Mesothelial cell of epicardium (in vitro differentiated cells): ENCODE measurements at places on chromosomes 3 and 15. TPM values are rescaled to one million over a fixed set of nuclear protein-coding genes. Genes with fewer than 3 reads are reported as not detected.

DNA sequence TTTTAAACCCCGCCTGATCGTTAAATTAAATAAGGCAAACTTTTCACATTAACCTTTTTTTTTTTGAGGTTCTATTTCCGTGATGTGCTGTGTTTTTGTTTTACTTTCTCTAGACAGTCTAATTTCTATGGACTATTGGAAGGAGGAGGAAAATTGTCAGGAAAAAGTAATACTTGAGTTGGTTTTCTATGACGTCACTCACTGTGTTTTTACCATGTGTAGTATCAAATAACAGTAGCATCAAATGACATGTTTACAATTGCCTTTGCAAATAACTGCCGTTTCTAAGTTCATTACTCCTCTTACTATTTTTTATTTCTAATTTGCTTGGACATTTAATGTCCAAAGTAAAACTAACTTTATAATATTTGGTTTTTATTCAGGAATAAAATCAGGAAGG is 32.3 kb downstream of the MYO1E start:
- no peak for DNase-seq

DNA sequence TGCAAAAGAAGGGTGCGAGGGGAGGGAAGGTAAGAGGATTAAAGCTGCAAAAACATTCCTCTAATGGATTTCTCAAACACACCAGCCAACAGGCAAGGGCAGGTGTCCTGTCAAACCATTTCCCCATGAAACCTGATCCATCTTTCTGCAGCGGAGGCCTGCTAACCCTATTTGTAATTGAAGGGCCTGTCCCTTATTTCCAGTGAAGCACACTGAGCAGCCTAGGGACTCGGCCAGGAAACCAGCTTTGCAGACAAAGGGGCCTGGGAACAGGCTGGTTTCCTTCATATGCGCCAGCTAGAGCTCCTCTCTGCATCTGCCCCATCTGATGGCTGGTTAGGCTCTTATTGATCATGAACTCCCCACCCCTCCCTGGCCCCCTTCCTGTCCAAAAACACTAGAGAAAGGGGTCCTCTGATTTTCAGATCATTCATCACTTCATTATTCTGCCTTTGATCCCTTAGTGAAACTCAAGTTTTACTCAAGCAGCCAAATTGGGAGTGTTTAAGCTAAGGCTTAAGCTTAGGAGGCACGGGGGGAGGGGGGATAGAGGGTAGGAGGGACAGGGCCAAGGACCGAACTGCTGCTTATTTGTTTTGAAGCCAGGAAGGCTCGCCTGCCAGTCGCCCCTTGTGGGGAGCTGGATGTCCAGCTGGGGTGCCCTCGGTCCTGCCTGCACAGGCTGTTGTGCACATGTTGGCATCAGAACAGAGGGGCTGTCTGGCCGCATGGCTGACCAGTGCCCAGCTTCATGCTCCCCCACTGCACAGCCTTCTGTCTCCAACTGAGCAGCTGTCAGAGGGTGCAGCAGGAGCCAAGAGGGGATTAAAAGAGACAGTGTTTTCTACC is 53.1 kb downstream of the BOC start:
- no peak for DNase-seq

GRCh38 chr3:179446501-179446900 is 4.8 kb downstream of the GNB4 start:
- no peak for DNase-seq

GRCh38 chr3:160170409-160171370 is 54.5 kb upstream of the C3orf80 start:
- DNase-seq, result no peak

DNA sequence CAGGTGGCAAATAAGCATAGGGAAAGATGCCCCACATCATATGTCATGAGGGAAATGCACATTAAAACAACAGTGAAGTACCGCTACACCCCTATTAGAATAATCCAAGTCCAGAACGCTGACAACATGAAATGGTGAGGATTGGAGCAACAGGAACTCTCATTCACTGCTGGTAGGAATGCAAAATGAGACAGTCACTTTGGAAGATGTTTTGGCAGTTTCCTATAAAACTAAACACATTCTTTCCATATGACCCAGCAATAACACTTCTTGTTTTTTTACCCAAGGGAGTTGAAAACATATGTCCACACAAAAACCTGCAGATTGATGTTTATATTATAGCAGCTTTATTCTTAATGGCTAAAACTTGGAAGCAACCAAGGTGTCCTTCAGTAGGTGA is 116.4 kb upstream of the TOPAZ1 start:
- DNase-seq, result no peak

- DNase-seq, result no peak
These were observed 72.5 kb downstream of the VPS8 start for GRCh38 chr3:184884359-184885017.

GRCh38 chr3:51997935-51998596 is 2.4 kb upstream of the RPL29 start:
- no peak for DNase-seq

GRCh38 chr3:192024751-192025150 is 563.8 kb downstream of the PYDC2 start:
- no peak for DNase-seq

STT3B gene
- total RNA-seq, result 206 to 214 TPM (median 210 TPM) in 3 replicates

QTRT2 gene
- total RNA-seq, result 29.1 to 35.2 TPM (median 32.3 TPM) in 3 replicates

RLBP1 gene
- not detected in 3 replicates for total RNA-seq

PSTPIP1 gene
- 0.59 TPM in 1 of 3 replicates, not detected in the others for total RNA-seq

KNSTRN gene
- total RNA-seq, result 29.9 to 34.6 TPM (median 31.1 TPM) in 3 replicates

UBA7 gene
- 133 to 144 TPM (median 139 TPM) in 3 replicates for total RNA-seq

GHSR gene
- not detected in 3 replicates for total RNA-seq

ZNF660 gene
- 17.1 to 20.1 TPM (median 18.7 TPM) in 3 replicates for total RNA-seq
